ENCODE measurements at places on chromosomes 1 and 21.

DNA sequence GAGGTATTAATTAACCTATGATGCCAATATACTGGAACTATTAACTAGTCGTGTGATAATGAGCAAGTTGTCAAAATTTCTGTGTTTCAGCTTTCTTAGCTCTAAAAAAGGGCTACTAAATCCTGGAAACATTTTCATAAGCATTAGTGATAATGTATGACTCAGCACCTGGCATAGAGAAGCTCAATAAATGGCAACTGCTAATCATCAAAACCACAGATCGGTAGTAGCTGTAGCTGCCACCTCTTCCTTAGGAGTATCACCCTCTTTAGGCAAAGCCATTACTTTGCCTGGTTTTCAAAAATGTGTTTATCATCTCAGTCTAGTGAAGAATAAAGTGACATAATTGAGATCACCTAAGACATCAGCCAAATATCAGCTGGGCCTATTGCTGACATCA is 75.5 kb downstream of the TPR start:
- DNase-seq, result no peak

GRCh38 chr1:114152508-114153260 is 985 bp downstream of the SYT6 start:
- DNase-seq, result no peak

DNA sequence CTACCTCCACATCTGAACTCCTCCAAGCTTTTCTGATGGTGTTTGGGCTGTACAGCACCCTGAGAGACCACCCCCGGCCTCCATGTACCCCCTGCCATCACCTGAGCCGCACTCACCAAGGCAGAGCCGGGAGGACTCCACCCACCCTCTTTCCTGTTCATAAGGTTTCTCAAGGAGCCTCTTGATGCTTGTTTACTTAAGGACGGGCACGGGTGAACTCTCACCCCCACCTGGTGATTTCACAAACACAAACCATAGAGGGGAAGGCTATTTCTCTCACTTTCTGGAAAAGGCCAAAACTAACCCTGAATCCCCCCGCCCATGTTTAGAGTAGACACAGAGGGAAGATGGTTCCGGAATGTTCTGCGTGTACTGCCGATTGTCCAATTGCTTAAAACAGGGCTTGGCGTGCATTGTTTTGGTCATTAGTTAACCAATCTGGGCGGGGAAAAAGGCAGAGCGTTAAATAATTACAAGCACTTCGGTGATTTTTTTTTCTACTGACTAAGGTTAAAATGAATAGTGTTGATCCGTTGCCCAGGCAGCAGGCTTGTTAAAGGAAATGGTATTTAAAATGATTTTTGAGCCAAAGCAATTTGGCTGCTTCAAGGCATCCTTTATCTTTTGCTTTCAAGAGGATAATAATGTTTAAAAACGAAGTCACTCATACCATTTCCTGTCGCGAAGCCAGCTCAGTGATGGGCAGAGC is 279.8 kb upstream of the VAMP3 start:
- DNase-seq, result no peak

GRCh38 chr1:154948079-154948478 is 7.8 kb downstream of the PBXIP1 start:
- no peak for DNase-seq

GRCh38 chr21:36661511-36662309 is 37.2 kb upstream of the SIM2 start:
- no peak for DNase-seq

- DNase-seq, result no peak
These were observed 78.1 kb downstream of the DESI2 start for GRCh38 chr1:244730934-244731434.

- peak; percentile 21 for DNase-seq
These were observed 102.5 kb downstream of the TRABD2B start for GRCh38 chr1:47894410-47895278.

DNA sequence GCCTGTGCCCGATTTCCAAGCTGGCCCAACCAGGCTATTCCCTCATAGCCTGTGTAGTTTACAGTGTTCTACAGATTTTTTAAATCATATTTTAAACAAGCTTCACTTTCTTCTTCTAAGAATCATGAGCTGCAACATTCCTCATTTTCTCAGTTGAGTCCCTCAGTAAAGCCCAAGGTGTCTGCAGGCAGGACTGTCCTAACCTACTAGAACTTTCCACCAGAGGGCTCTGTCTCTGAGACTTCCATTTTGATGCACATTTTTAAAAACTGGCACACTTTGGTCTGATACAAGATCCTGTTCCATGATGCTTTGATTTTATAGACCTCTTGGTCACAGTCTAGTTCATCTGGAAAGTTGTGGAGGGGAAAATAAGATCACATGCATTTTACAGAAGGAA is 21.6 kb upstream of the SLAMF6 start:
- no peak for DNase-seq

DNA sequence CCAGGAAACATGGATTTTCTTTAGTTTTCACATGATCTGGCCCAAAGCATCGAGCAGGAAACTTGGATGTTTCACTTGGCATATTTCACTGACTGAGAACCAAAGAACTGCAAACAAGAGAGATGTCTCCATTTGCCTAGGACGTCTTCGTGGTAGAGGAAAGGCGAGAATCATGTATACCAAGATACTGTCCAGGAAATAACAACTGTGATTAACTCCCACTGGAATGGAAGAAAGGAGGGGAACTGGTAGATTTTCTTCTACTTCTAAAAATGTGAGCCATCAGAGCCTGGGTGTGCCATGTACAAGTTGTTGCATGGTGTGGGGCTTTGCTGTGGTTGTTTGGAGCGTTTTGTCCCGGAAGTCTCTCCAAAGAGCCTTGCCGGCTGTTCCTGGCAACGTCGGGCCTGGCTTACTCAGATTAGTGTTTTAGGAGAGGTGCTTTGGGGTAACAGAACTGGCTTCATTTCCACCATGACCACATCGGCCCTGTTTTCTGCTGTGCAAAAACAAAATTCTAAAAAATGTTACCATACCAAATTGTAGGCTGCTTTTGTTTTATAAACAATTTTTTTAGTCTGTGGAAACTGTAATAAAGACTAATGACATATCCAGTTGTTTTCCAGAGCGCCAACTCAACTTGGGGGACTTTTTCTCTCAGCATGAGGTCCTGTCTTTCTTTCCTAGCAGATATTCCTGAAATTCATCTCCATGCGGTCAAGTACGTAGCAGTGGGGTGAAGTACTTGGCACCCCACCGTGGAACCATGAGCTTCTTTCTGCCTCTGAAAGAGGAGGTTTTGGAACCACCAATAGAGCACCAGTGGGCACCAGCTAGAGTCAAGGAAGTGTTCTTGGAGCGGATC is 118.3 kb downstream of the TM2D1 start:
- no peak for DNase-seq

DNA sequence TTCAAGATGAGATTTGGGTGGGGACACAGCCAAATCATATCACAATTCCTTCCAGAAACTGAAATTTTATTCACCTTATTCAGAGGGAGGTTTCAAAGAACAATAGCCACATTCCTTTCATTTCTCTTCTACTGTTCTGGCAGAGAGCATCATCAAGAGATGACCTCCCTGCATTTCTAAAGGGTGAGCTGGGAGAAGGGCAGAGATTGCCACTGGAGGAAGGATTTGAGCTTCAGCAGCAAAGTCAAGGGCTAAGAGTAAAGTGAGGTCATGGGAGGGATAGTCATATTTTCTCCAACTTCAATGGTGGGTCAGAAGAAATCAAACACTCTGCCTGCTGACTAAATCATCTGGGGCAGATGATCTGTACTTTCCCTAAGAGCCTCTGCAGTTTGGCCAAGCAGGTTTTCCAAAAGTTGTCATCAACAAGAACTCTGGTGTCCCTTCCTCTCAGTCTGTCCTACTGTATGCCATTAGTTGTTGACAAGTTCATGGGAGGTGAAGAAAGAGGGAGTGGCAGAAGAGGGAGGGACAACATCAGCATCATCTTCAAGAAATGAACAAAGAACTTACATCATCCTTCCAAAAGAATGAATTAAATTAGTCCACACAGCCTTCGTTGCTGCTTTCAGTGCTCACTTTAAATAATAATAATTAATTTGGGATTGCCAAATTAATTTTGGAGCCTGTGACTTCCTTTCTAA is 298.3 kb downstream of the ASTN1 start:
- no peak for DNase-seq

DNA sequence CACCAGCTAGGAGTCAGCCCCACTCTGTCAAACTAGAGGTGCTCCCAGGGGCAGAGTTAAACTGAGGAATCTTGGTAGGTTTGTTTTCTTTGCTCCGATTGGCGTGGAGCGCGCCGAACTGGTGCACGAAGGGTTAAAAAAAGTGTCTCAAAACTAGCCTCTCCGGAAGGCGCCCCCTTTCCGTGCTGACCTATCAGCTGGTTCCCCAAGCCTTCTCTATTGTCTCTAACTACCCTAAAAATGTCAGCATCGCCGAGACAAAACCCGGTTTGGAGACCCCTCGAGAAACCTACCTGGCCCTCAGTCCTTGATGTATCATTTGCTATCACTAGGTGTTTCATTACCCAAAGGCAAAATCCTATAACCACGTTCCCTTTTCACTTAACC is 2.2 kb downstream of the TGFB2 start:
- DNase-seq, result no peak

DNA sequence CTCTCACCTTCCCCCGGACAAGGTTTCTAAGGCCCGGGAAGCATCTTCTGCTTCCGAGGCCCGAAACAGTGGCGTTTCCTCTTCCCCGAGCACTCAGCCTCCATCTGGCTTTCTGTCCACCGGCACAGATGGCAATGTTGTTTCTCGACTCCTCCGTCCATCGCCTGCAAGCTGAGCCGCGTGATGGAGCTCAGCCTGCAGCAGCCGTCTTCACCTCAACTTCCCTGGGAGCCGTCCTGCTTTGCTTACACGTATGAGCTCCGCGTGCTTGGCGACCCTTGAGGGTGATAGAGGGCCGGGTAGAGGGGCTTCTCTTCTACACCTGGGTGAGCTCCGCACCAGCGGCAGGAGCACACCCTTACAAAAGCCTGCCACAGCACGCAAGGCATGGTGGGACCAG is 80.4 kb downstream of the AJAP1 start:
- no peak for DNase-seq

DNA sequence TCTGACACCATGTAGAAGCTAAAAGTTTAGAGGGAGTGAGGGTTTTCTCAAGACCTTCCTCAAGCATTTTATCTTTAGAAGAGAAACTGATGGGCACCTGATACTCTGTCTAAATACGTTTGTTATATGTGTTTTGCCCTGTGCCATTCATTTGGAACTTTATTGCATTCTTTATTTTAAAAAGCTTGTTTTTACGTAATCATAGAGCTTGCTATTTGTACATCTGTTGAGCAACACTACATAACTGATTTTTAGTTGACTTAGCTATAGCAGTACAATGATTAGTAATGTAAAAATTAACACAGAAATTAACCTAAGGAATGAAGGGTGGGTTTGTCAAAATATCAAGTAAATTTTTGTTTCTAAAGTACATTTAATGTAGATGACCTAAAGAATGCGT is 88.5 kb downstream of the RUNX3 start:
- DNase-seq, result no peak

DNA sequence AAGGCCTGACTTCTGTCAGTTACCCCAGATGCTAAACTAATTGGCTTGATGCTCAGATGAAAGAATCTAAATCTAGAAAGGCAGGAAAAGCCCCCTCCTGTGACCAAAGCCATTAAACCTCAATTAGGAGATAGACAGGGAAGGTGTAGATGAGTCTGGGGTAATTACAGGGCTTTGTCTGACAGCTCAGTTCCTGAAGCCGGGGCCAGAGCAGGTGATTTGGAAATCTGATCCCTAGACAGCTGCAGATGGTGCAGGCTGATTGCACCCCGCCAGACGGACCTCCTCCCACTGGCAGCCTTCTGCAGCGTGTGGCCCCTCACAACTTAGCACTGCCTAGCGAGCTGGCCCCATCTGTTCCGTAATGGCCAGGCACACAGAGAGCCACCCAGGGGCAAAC is 395.1 kb downstream of the HLX start:
- no peak for DNase-seq

DNA sequence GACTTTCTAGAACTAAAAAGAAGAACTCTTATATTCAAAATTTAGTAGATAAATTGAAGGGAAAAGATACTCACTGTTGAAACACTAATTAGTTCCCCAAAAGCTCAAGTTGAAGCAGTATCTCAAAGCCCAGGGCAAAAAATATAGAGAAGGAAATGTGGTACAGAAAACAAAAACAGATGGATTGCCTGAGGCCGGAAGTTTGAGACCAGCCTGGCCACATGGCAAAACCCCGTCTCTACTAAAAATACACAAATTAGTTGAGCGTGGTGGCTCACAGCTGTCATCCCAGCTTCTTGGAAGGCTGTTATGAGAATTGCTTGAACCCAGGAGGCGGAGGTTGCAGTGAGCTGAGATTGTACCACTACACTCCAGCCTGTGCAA is 36.0 kb downstream of the FAM177B start:
- DNase-seq, result peak; percentile 60

- DNase-seq, result no peak
These were observed 20.1 kb downstream of the SIM2 start for GRCh38 chr21:36718951-36719501.

- no peak for DNase-seq
These were observed 177.0 kb downstream of the SIPA1L2 start for GRCh38 chr1:232452736-232453440.

GRCh38 chr21:20739421-20739820 is 258.8 kb upstream of the NCAM2 start:
- peak; percentile 18 for DNase-seq

DNA sequence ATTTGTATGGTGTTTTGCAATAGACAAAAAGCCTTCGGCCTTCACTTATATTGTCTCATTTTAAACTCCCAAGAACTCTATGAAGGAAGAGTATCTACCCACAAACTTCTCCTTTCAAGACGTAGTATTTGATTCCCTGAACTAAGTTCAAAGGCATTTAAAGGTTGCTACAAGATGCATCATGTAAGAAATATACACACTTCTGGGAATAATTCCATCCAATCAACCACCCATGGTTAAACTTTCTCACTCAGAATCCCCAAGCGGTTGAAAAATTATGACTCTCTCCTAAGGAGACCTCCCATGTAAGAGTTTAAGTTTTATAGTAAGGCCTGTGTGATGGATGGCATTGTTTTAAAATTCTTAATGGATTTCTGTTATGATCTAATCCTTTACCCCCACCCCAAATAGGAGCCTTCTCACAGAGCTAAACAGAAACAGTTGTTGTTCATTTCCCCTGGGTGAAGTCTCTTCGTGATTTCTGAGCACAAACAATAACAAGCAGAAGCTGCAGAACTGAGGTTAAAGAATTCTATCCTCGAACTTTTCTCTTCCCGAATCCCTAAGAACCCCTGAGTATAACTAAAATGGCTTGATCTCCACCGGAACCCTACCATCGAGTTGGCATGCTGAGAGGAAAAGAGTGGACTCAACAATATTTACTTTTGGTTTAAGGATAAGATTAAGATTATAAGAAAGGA is 185.0 kb downstream of the TGFBR3 start:
- DNase-seq, result no peak

GRCh38 chr1:84632673-84633434 is 57.4 kb downstream of the SSX2IP start:
- DNase-seq, result no peak

- DNase-seq, result no peak
These were observed 31.8 kb downstream of the DBT start for GRCh38 chr1:100217834-100218233.

GRCh38 chr1:4115191-4115900 is 215.3 kb upstream of the C1orf174 start:
- DNase-seq, result no peak

- DNase-seq, result no peak
These were observed 13.0 kb upstream of the PDIK1L start for GRCh38 chr1:26098602-26099001.

Measured in HL-60 (cell line).